Neural crest cell (in vitro differentiated cells): ENCODE measurements at places on chromosomes 4 and X.

GRCh38 chr4:172517391-172517790 is 651.2 kb upstream of the GALNT7 start:
- H3K4me3 ChIP-seq: no peak overlapping the region
- H3K27me3 ChIP-seq: no peaks in the 10 kb centered on the region
- H3K27ac ChIP-seq: no peak overlapping the region
- H3K4me1 ChIP-seq: no peaks in the 10 kb centered on the region
- no peaks in the 10 kb centered on the region for H3K36me3 ChIP-seq
- DNase-seq: no peak

DNA sequence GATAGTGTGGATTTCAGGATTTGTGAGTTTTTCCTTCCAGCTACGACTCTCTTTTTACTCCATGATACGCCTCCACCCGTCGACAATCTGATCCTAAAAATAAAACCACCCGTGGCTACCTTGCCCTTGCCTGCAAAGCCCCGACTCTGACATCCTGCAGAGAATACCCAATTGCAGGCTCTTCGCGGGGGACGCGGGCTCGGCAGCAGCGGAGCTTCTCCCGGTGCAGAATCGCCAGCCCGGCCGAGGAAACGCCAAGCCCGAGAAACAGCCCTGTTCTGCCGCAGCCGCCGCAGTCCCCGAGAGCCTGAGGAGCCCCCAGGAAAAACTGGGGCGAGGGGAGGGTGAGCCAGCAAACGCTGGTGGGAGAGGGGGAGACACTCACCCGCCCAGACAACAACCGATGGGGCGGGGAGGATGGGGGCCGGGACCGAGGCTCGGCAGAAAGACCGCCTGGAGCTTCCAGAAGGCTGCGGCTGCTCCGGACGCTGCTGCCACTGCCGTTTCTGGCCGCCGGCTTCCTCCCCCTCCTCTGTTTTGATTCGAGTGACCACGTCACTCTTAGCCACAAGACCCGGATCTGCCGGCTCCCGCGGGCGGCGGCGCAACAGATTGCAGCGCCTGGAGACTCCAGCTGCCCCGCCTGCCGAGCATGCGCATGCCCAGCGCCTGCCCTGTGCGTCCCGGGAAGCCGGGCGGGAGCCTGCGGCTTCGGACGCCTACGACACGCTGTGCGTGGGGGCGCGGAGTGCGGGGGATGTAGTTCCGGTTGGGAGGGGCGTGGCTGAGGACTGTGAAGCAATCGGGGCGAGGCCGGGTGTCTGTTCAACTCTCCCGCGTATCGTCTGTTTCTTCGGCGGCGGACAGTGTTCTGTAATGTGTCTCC is at the start of gene SMIM14:
TSS of gene SMIM14 (minus strand) at position 512 of the 886 bp plus-strand sequence. CDS start 33,720 bp downstream, outside the sequence.
- DNase-seq: peak; percentile 97
- H3K36me3 ChIP-seq: no peaks in the 10 kb centered on the region
- peak within 1 kb of the TSS; percentile 88 for H3K4me3 ChIP-seq
- peak within 1 kb of the TSS; percentile 97 for H3K27ac ChIP-seq

DNA sequence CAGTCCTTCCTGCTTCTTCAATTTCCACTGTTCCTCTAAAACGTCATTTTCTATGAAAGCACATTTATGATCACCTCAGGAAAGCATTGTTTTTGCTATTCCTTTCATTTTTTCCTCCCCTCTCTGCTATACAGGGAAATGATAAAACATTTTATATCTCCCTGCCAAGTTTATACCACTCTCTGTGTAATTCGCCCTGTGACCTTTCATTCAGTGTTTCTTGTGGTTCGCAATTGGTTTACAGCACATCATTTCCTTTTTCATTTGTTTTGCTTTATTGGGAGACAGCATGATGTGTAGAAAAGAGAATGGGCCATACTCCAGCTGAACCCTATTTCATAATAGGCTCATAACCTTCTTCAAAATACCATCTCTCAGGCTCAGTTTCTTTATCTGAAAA is 99.9 kb upstream of the RAPGEF2 start:
- peaks cover 11% of the 10 kb centered on the region for H3K4me1 ChIP-seq
- H3K36me3 ChIP-seq: no peaks in the 10 kb centered on the region
- H3K27ac ChIP-seq: no peak overlapping the region
- no peak overlapping the region for H3K4me3 ChIP-seq

- peaks cover 26% of the 10 kb centered on the region for H3K4me1 ChIP-seq
- peak; percentile 18 for DNase-seq
- H3K36me3 ChIP-seq: peaks cover 3% of the 10 kb centered on the region
- peaks cover 7% of the 10 kb centered on the region for H3K27me3 ChIP-seq
- no peak overlapping the region for H3K27ac ChIP-seq
- no peak overlapping the region for H3K4me3 ChIP-seq
Observed at GRCh38 chr4:95190751-95191436, 357.9 kb downstream of the UNC5C start.

DNA sequence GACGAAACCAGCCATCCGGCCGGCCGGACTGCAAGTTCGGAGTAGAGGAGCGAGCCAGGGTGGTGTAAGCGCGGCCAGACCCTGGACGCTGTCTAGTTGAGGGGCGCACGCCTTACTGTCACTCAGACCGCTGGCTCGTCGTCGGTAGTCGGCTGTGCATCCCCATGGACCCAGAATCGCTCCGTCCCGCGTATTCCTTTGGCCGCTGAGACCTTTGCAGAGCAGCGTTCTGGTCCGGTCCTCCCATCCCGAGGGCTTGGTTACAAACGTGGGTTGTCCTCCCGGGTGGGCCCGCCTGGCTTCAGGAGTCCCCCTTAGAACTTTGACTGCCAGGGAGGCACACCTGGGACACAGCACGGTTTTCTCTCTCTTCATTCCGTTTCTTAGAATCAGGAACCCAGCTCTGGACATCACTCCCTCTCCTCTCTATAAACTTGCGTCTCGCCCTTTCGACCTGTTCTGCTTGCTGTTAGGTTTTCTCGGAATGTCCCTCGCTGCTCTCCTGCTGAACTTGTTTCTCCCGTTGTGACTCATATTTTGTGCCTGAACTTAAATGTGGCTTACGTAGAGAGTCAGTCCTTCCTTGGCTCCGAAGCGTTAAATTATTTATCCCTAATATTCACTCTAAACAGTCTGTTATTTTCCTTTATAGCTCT is 672 bp downstream of the PGM2 start:
- H3K27me3 ChIP-seq: peaks cover 9% of the 10 kb centered on the region
- no peak for DNase-seq
- peaks cover 29% of the 10 kb centered on the region for H3K4me1 ChIP-seq
- H3K27ac ChIP-seq: peak overlapping the region; percentile 52
- H3K4me3 ChIP-seq: peak overlapping the region; percentile 88
- peaks cover 7% of the 10 kb centered on the region for H3K36me3 ChIP-seq

- peaks cover 10% of the 10 kb centered on the region for H3K36me3 ChIP-seq
- no peak overlapping the region for H3K4me3 ChIP-seq
- H3K4me1 ChIP-seq: peaks cover 13% of the 10 kb centered on the region
- no peak for DNase-seq
Observed at GRCh38 chr4:145863191-145863590, 75.4 kb downstream of the ZNF827 start.

DNA sequence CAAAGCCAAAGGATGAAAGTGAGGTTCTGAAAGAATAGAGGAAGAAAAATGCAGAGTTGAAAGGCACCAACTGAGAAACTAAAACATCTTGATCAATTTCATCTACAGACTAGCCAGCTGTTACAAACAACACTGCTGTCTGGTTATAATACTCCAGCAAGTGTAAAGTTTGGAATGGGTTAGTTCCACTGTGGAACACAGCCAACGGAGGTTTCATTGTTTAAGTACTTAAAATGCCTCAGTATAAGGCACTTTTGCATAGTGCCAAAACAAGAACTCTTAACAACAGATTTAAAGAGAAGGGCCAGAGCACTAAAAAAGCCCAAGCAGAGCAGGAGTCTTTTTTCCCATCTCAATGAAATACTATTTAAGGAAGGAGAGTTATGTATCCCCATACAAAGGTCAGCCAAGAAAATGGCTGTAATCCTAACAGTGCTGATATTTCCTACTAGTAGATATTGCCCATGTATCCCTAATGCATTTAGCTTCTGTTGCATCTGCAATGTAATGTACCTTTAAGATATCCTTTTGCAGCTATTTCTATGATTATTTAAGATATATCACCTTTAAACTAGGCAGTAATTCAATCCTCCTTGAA is 16.5 kb downstream of the ACSL4 start:
- no peak overlapping the region for H3K4me3 ChIP-seq
- H3K27ac ChIP-seq: no peak overlapping the region
- H3K36me3 ChIP-seq: peaks cover 3% of the 10 kb centered on the region
- no peaks in the 10 kb centered on the region for H3K27me3 ChIP-seq
- H3K4me1 ChIP-seq: peaks cover 15% of the 10 kb centered on the region

GRCh38 chr4:86565651-86566050 is 28.5 kb upstream of the PTPN13 start:
- no peak for DNase-seq
- peaks cover 5% of the 10 kb centered on the region for H3K4me1 ChIP-seq
- no peak overlapping the region for H3K4me3 ChIP-seq
- no peaks in the 10 kb centered on the region for H3K36me3 ChIP-seq
- no peak overlapping the region for H3K27ac ChIP-seq

DNA sequence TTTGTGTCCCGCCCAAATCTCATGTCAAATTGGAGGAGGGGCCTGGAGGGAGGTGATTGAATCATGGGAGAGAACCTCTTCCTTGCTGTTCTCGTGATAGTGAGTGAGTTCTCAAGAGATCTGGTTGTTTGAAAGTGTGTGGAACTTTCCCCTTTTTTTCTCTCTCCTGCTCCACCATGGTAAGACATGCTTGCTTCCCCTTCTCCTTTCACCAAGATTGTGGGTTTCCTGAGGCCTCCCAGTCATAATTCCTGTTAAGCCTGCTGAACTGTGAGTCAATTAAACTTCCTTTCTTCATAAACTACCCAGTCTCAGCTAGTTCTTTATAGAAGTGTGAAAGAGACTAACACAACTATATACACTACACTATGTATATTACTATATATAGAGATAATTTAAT is 697.8 kb upstream of the HS3ST1 start:
- no peaks in the 10 kb centered on the region for H3K4me1 ChIP-seq
- peaks cover 3% of the 10 kb centered on the region for H3K36me3 ChIP-seq
- no peaks in the 10 kb centered on the region for H3K27me3 ChIP-seq
- H3K27ac ChIP-seq: no peak overlapping the region

GRCh38 chr4:42284030-42284429 is 113.3 kb upstream of the SHISA3 start:
- H3K4me1 ChIP-seq: peaks cover 6% of the 10 kb centered on the region
- H3K27ac ChIP-seq: no peak overlapping the region
- H3K36me3 ChIP-seq: no peaks in the 10 kb centered on the region
- no peak for DNase-seq

DNA sequence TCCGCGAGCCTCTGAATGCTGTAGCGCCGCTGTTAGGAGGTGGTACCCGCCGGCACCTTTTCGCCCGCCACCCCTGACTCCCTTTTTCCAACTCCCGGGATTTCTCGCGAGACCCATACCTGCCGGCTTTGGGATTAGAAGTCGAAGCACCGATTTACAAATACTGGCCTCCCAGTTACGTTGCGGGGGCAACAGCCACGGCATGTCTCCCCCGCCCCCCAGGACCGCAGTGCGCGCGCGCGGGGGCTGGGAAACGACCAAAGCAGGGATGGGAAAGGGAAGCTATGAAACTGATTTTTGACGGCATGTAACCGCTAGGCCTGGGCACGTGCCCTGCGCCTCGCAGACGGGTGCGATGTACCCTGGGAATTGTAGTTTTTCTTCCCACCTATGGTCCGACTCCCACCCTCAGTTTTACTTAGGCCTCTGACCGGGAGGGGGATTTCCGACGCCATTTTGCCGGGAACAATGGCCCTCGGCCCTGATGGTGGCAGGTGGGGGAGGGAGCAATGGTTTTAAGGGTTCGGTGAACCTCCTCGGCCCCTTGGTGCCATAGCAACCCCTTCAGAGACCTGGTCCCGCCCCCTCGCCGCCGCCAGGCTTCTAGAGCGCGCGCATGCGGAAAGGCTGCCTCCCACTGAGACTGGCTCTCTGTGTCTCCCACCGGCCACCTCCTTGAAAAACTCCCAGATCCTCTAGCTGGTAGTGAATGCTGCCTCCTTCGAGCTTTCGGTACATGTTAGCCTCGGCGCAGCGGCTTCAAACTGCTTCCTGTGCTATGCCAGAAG is 772 bp upstream of the WNK3 start:
- peak overlapping the region; percentile 96 for H3K27ac ChIP-seq
- peaks cover 39% of the 10 kb centered on the region for H3K4me1 ChIP-seq
- H3K27me3 ChIP-seq: no peaks in the 10 kb centered on the region
- H3K4me3 ChIP-seq: peak overlapping the region; percentile 100

GRCh38 chr4:2365913-2366210 is 52.6 kb downstream of the ZFYVE28 start:
- H3K4me1 ChIP-seq: peaks cover 6% of the 10 kb centered on the region
- H3K36me3 ChIP-seq: no peaks in the 10 kb centered on the region
- no peaks in the 10 kb centered on the region for H3K27me3 ChIP-seq
- no peak overlapping the region for H3K4me3 ChIP-seq
- no peak for DNase-seq
- H3K27ac ChIP-seq: no peak overlapping the region

GRCh38 chr4:77493829-77494551 is 111.6 kb upstream of the CXCL13 start:
- H3K4me3 ChIP-seq: no peak overlapping the region
- no peaks in the 10 kb centered on the region for H3K27me3 ChIP-seq
- H3K36me3 ChIP-seq: no peaks in the 10 kb centered on the region
- no peak for DNase-seq
- no peak overlapping the region for H3K27ac ChIP-seq
- H3K4me1 ChIP-seq: no peaks in the 10 kb centered on the region

GRCh38 chrX:28981952-28982351 is 394.7 kb downstream of the IL1RAPL1 start:
- H3K36me3 ChIP-seq: no peaks in the 10 kb centered on the region
- H3K27ac ChIP-seq: no peak overlapping the region
- no peak for DNase-seq

DNA sequence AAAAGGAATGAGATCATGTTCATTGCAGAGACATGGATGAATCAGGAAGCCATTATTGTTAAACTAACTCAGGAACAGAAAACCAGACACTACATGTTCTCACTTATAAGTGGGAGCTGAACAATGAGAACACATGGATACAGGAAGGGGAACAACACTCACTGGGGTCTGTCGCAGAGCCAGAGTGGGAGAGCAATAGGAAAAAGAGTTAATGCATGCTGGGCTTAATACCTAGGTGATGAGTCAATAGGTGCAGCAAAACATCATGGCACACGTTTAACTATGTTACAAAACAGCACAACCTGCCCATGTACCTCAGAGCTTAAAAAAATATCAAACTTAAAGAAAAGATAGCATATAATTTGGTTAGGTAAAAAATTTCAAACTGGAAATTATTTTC is 281.4 kb downstream of the PABPC4L start:
- H3K4me3 ChIP-seq: no peak overlapping the region
- H3K4me1 ChIP-seq: no peaks in the 10 kb centered on the region
- H3K27ac ChIP-seq: no peak overlapping the region
- DNase-seq: no peak

- no peak overlapping the region for H3K4me3 ChIP-seq
- H3K4me1 ChIP-seq: no peaks in the 10 kb centered on the region
- no peak overlapping the region for H3K27ac ChIP-seq
- DNase-seq: no peak
Observed at GRCh38 chrX:8090482-8090881, 80.6 kb downstream of the VCX2 start.

- no peaks in the 10 kb centered on the region for H3K4me1 ChIP-seq
- no peaks in the 10 kb centered on the region for H3K36me3 ChIP-seq
- H3K4me3 ChIP-seq: no peak overlapping the region
- no peak overlapping the region for H3K27ac ChIP-seq
- no peaks in the 10 kb centered on the region for H3K27me3 ChIP-seq
- DNase-seq: no peak
Observed at GRCh38 chr4:101678180-101678579, 112.3 kb upstream of the BANK1 start.
